ENCODE measurements at places on chromosomes 16 and 17. TPM values are rescaled to one million over a fixed set of nuclear protein-coding genes. Genes with fewer than 3 reads are reported as not detected.

FNDC8 gene
- not detected for total RNA-seq

SDF2 gene
- total RNA-seq: 26.9 TPM

CLEC19A gene
- total RNA-seq: 0.27 TPM

TBX4 gene
- not detected for total RNA-seq

DNA sequence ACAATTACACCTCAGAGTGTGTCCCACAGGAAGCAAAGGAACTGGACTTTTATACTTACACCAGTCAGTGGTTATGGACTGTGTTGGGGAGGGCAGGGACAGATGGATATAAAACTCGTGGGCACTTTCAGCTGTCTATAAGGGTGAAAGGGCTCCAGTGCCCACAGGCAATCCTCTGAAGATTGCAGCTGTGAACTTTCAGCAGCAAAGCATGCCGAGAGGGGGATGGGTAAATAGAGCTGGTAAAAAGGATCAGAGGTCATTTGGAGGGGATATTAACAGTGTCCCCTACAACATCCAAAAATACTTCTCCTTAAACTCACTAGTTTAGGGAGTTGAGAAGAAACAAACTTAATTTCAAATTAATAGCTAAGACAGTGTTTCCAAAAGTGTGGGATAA is 13.3 kb upstream of the RFWD3 start:
- DNase-seq: no peak

DNA sequence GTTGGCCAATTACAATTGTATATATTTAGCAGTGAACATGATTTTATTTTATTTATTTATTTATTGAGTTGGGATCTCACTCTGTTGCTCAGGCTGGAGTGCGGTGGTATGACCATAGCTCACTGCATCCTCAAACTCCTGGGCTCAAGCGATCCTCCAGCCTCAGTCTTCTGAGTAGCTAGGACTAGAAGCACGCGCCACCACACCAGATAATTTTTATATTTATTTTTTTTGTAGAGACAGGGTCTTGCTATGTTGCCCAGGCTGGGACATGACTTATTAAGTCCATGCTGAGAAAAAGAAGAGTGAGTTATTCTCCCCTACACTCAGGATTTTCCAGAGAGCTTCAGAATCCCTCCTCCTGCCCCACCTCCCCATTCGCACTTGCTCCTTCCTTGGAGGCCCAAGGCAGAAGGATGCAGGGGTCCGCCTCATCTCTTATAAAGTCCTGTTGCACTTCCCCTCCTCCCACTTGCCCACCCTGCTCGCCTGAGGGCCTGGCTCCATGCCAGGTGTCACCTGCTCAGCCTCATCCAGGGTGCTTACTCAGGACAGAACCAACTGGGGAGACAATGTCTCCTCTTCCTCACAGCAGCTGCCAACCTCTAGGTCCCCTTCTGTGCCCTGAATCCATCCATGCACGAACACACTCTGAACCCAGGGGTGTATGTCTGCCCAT is 16.1 kb upstream of the SP2 start:
- DNase-seq: no peak

GRCh38 chr16:57394444-57394843 is 10.1 kb upstream of the CCL17 start:
- no peak for DNase-seq

DNA sequence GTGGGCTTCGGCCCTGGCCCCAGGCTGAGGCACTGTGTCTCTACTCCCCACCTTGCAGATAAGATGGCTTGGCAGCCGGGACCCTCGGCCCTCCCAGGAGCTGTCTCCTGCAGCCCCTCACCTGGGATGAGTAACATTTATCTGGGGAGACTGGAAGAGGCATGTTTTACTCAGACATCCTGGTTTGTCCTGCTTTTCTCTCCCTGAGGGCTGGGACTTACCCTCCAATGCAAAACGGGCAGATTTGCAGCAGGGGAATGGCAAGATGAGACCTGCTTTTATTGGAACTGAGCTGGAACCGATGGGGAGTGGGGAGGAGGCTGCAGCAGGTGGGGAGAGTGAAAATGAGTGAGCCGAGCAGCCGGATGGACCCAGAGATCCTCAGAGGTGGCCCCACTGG is 27.3 kb upstream of the UBE2G1 start:
- no peak for DNase-seq

GRCh38 chr17:79813297-79814126 is 16.6 kb upstream of the CBX8 start:
- no peak for DNase-seq

GRCh38 chr16:78576941-78577340 is 477.5 kb downstream of the WWOX start:
- DNase-seq: no peak

GRCh38 chr16:2232094-2232990 is 3.9 kb upstream of the DNASE1L2 start:
- no peak for DNase-seq

- DNase-seq: no peak
Observed at GRCh38 chr17:16272111-16272840, 55.3 kb downstream of the PIGL start.

DNA sequence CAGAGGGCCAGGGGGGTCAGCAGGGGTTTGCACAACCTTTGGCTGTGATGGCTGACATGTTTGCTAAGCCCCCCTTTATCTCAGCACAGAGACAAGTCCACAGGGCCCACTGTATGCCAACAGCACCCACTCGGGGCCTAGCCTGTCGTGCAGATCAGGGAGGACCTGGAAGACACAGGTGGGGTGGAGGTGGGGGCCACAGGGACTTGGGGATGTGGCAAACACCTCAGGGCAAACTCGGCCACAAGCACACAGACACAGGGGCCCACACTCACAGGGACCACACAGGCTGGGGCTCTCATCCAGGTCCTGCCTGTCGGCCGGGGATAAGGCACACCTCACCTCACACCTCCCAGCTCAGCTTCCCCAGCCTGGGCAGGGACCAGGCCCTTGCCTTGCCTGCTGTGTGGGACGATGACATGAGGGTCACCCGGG is 87.9 kb downstream of the C16orf78 start:
- no peak for DNase-seq

Data from cerebellum (tissue), 4 donors.